ENCODE measurements at places on chromosomes 7 and 10.
A peak's percentile ranks its signal among the peaks of the same experiment; 100 is the strongest.

- no peak for DNase-seq
Measured at GRCh38 chr7:150663802-150664494, 21.6 kb upstream of the GIMAP2 start.

DNA sequence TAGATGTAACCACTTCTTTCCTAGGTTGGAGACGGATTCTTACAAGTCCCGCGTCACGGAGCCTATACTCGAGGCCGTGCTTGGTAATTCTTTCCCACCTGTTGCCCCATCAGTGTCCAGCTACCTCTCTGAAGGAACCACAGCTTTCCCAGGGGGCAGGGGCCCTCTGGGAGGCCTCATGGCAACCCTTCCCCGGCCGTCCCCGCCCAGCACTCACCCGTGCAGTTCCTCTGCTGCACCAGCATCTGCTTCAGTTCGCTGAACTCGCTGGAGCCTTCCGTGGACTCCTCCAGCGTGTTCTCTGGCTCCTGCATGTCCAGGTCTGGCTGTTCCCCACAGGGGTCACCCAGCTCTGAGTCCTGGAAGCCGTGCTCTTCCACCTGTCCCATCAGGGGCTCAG lies 24.5 kb downstream of the ZNF777 start:
- no peak for DNase-seq

GRCh38 chr10:19178675-19179074 lies 130.1 kb downstream of the MALRD1 start:
- DNase-seq, result no peak

DNA sequence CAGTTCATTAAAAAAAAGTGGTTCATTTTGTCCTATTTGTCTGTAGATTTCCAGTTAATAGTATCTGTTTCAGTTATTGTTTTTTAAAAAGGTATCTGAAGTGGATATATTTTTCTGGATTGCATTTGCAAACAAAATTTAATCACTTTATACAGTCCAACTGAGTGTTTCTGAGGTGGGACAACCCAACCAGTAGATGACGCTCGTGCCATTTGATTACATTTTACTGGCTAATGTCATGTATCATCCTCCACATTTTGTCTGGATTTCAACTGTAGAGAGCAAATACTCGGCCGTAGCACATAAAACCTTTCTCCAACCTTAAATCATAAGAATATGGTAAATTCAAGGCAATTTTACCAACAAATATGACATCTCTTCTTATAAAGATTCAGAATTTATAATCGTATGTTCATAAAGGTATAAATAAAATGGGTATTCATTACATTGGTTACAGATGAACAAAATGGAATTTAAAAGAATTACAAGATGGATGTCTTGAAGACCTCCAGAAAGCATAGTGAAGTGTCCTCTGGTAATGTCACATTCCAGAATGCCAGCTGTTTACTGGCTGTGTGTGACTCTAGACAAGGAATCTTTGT lies 789.0 kb downstream of the PHTF2 start:
- no peak for DNase-seq

DNA sequence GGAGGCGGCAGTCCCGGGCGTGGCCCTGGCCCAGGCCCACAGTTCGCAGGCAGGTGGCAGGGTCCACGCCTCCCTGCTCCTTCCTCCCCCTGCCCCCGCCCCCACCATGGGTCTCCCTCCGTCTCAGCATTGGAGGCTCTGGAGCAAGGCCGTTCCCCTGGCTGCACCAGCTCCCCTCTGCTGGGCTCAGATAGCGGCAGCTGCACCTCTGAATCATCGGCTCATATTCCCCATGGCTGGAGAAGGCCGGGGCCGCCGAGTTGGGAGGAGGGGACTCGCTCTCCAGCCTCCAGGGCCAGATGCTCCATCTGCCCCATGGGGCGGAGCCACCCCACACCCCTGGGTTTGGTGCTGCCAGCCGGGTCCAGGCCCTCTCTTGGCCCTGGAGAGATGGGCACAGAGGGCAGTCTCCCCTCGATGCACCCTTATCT lies 145.0 kb downstream of the ELFN1 start:
- no peak for DNase-seq

DNA sequence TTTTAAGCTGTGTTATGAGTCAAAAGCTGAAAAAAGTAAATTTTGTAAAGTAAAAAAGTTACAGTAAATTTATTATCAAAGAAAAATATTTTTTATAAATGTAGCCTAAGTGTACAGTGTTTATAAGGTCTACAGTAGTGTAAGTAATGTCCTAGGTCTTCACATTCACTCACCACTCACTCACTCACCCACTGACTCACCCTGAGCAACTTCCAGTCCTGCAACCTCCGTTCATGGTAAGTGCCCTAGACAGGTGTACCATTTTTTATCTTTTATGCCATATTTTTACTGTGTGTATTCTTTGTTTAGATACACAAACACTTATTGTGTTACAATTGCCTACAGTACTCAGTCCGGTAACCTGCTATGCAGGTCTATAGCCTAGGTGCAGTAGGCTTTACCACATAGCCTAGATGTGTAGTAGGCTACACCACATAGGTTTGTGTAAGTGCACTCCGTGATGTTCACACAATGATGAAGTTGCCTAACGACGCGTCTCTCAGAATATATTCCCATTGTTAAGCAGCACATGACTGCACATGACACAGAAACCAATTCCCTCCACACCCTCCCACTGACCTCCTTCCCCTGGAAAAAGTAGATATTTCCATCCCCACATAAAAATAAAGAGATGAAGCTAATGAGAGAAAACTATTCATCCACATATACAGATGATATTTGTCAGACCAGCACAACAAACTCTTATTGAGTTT lies 44.8 kb upstream of the FGL2 start:
- DNase-seq, result no peak

DNA sequence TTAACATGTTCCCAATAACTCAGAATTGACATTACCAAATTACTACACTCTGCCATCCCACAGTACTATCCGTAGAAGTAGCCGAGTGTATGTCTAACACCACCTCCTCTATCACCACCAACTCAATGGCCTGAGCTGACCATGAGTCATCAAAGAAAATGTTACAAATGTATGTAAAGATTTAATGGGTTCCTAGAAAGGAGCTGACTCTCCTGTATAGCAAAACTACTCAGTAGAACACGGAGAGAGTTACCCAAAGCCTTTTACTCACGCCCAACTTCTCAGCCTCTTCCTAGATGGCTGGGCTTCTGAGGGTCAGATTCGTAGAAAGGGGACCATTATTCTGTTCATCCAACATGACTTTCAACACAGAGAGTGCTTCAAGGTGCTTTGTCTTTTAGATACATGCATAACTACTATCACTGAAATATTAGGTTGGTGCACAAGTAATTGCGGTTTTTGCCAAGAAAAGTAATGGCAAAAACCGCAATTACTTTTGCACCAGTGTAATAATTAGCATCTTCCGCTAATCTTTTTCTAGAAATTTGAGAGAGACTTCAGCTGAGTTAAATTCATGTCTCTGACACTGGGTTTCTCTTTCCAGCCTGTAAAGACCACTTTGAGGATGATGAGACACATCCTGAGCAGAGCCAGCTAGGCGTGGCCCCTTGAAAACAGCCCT lies 24.0 kb upstream of the NANOS1 start:
- no peak for DNase-seq

- no peak for DNase-seq
Measured at GRCh38 chr7:48350515-48350914, 179.3 kb downstream of the ABCA13 start.

- DNase-seq, result no peak
Measured at GRCh38 chr10:120943542-120943941, 92.4 kb downstream of the WDR11 start.

DNA sequence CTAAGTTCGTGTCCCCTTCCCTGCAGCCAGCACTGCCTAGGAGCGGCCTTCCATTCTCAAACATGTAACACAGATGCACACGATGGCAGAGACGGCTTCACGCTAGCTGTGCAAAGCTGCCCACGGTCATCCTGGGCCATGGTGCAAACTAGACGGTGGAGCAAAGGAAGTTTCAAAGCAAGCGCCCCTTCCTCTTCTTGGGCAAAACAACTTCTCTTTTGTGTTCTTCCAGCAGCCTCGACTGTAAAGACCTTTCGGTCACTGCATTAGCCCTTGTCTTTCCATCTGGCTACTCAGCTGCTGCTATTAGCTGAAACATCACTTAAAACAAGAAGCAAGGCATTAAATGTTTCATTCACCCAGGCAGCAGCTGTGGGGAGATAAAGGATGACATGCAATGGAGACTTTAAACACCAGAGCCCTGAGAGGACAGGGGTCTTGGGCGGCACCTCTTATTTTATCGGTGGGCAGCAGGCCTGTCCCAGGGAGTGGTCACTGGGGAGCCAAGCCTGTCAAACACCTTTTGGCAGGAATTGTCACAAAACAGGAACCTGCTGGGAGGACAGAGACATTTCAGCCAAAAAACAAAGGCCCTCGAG lies 214.8 kb downstream of the KLF6 start:
- DNase-seq, result no peak

DNA sequence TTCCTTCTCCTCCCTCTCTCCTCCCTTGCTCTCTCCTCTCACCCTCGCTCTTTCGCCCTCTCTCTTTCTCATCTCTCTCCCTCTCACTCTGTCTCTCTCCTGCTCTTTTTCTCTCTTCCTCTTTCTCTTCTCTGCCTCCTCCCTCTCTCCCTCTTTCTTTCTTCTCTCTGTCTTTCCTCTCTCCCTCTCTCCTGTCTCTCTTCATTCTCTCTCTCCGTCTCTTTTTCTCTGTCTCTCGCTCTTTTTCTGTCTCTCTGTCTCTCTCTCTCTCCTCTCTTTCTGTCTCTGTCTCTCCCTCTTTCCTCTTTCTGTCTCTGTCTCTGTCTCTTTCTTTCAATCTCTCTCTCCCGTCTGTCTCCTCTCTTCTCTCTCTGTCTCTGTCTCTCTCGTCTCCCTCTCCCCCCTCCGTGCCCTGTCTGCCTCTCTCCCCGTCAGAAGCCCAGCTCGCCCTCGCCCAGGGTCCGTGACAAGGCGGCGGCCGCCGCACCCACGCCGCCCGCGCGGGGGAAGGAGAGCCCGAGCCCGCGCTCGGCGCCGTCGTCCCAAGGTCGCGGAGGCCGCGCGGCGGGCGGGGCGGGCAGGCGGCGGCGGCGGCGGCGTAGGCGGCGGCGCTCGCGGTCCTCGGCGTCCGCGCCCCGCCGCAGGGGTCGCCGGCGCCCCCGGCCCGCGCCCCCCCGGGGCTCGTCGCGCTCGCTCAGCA lies 21.3 kb upstream of the HSPB1 start:
- no peak for DNase-seq

- no peak for DNase-seq
Measured at GRCh38 chr7:1758028-1758858, 88.2 kb downstream of the ELFN1 start.

DNA sequence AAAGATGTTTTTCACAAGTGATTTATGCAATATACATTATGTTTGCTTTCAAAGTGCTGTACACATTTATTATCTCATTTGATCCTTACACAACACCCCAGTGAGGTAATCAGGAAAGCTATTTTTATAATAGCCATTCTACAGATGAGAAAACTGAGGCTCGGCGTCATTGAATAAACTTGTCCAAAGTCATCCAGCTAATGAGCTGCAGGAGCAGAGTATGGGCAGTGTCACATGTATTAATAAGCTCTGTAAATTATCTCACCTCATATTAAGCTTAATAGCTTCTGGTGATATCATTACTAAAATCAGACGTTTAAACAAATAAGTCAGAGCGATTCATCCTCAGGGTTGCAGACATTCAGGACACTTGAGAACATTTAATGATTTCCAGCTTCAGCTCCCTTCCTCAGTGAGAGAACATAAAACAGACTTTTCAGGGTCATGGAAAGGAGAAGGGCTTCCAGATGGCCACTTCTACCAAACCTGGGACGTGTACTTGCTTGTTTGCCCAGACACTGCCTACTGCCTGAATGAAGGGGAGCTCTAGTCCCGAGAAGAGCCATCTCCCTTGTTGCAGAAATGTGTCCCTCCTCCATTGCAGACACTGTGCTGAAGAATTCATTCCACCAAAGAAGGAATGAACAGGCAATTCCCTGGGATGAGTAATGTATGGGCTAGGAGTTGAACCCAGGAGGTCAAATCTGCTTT lies 20.5 kb upstream of the FZD1 start:
- DNase-seq, result no peak

GRCh38 chr10:1034758-1035157 lies 9.1 kb upstream of the IDI2 start:
- no peak for DNase-seq

DNA sequence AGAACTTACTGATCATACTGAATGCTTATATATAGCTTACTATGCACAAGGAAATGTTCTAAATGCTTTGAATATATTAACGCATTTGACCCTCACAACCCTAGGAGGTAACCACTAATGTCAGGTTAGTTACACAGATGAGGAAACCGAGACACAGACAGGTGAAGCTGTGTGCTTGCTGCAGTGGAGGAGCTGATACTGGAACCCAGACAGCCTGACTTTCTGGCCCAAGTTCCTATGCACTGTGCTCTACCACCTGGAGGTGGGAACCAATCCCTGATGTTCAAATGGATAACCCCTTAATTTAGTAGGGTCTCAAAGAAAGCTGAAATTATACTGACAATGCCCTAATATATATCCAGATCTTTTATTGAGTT lies 119.6 kb downstream of the SORBS1 start:
- DNase-seq, result no peak

- DNase-seq, result no peak
Measured at GRCh38 chr7:22577470-22578001, 77.5 kb upstream of the STEAP1B start.

- DNase-seq, result no peak
Measured at GRCh38 chr7:99399597-99399996, 8.8 kb downstream of the PDAP1 start.

DNA sequence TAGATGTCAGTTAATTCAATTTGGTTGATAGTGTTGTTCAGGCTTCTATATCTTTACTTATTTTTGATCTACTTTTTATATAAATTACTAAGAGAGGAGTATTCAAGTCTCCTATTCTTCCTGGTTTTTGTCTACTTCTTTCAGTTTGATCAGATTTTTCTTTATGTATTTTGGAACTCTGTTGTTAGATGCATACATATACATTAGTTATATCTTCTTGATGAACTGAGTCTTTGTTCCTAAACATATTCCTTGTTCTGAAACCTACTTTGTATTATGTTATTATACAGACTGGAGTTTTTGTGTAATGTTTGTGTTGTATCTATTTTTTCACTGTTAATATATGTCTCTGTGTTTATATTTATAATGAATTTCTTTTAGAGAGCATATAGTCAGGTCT lies 118.8 kb downstream of the LRMDA start:
- no peak for DNase-seq

DNA sequence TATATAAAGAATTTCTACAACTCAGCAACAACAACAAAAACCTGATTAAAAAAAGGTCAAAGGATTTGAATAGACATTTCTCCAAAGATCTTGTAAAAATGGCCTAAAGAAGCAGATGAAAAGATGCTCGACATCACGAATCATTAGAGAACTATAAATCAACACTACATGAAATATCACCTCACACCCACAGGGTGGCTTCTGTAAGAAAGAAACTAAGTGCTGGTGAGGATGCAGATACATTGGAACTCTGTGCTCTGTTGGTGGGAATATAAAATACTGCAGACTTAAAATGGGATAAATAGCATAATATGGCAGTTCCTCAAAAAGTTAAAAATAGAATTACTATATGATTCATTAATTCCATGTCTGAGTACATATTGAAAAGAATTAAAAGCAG lies 38.3 kb upstream of the CDCA7L start:
- DNase-seq, result no peak

- DNase-seq, result no peak
Measured at GRCh38 chr10:79020015-79020491, 48.7 kb upstream of the ZMIZ1 start.

GRCh38 chr10:6445671-6446316 lies 134.3 kb downstream of the PRKCQ start:
- DNase-seq, result peak; percentile 6

- no peak for DNase-seq
Measured at GRCh38 chr7:48041653-48041970, 6.3 kb downstream of the C7orf57 start.

All from stimulated activated CD4-positive, alpha-beta T cell treated with anti-CD3 and anti-CD28 coated beads, Interleukin-1b, Interleukin-23, amount 100 ng/mL, for 1 hour (primary cell).